ENCODE measurements at places on chromosomes 3 and 15.
A peak's percentile ranks its signal among the peaks of the same experiment; 100 is the strongest.

DNA sequence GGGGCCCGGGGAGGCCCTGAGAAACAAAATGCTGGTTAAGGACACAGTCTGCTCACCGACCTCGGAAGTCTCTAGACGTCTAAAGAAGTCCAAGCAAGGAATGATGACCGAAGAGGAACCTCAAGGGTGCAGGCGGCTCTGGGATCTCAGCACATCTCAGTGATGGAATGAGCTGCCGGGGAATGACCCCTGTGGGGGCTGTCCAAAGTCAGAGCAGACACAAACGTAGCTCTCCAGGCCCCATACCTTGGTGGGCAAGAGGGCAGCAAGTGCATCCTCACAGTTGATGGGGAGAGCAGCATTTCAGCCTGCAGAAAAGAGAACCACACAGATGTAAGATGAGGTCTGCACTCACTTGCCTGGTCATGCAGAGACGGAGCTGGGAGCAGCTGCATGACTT, 129.1 kb downstream of the IGF1R start:
- no peak for DNase-seq

- DNase-seq = no peak
These were observed 355.5 kb downstream of the LRTM1 start for GRCh38 chr3:54572197-54572895.

DNA sequence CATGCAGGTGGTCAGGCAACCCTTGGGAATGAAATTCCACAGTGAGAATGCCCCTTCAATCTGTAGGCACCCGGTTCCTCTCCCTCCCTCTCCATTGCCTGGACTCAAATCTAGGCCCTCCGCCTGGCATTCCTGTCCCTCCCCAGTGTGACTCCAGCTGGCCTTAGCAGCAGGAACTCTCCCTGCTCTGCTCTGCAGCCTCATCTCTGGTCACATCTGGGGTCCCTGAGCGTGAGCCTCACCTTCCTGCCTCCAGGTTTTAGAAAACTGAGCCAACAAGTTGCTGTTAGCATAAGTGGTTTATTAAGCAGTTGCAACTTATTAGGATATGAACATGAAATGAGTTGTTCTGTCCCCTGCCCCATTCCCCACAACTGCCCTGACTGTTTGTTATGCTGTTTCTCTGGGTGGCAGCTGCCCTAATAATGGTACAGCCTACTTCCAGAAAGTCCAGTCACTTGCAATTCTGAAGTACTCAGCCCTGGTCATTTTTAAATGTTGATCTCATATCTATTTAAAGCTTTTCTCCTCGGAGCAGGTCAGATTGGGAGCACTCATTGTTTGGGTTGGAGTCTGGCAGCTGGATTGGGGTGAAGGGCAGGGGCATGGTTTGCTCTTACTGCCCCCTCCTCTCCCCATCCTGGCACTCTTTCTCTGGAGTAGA, 63.0 kb upstream of the ANKRD34C start:
- no peak for DNase-seq

DNA sequence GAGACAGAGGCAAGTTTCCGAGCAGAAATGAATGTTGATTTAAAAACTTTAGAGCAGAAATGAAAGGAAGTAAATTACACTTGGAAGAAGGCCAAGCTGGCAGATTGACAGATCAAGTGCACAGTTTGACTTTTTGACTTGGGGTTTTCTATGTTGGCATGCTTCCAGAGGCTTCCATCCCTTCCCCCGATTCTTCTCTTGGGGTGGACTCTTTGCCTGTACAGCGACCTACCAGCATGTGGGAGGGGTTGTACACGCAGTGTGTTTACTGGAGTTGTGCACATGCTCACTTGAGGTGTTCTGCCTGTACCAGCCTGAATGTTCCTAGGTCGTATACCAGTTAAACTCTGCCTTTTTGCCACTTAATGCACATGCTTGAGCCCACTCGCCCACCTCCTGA, 701.5 kb upstream of the GBE1 start:
- DNase-seq = no peak

GRCh38 chr15:47955021-47955420, 165.8 kb upstream of the SLC24A5 start:
- DNase-seq = no peak

DNA sequence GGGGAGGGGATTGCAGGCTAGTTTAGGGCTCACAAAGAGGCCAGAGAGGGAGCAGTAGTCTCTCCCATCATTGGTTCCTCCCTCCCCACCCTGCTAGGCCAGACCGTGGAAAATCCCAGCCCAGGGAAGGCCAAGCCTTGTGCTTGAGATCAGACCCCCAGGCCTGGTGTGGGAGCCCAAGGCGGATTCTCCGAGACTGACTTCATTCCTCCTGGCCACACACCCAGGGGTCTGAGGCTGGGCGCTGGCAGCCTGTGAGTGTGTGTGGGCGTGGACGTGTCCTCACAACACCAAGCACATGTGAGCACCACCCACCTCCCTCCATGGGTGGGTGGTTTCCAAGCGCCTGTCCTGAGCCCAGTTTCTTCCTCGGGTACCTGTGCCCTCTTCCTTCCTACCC, 4.1 kb downstream of the LOXL1 start:
- DNase-seq = no peak

DNA sequence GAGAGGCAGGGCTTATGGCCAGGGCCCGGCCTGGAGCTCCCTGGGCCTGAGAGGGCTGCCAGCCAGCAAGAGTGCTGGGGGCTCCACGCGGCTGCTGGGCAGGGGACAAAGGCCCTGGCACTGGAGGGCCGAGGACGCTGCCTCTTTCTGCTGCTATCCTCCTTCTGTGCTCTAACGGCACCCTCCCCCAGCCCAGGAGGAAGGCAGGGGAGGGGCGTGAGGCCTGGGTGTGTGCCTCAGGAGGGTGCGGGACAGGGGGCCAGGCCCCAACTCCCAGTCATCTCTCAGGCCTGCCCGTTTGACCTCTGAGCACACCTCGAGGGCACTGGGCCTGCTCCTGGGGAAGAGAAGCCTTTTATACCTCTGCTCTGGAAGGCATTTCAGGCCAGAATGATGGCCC, 115.5 kb downstream of the ADCY5 start:
- DNase-seq = no peak

DNA sequence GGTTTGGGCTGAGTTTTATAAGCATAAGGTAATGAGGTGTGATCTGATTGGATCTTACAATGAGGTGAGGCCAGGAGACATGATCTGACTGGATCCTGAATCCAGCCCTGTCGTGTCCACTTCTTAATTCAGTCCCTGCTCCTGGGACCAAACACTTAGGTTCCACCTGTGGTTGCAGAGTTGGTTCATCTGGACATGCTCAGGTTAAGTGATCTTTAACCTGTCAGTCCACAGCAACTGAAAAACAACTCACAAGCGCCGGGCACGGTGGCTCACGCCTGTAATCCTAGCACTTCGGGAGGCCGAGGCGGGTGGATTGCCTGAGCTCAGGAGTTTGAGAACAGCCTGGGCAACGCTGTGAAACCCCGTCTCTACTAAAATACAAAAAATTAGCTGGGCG, 679.3 kb upstream of the ALCAM start:
- DNase-seq = no peak

DNA sequence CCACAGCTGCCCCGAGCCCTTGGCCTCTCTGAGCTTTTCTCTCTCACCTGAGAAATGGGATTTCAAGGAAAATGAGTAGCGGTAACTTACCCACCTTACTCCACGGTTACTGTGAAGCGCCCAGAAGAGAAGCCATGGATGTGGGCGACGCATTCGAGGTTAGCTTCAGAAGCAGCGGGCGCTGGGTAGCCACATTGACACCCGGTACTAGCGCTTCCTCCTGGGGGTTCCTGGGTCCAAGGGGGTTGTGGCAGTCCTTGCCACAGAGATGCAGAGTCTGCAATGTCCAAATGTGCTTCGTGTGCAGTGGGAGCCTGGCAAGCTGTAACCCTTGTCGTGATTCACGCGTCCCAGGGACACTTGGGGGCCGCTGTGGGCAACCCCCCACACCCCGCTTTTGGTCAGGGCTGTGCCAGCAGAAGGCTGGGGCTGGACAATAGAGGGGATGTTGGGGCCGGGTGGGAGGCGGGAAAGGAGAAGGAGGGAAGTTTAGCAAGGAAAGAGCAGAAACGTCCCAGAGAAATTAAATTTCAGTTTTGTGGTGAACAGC, 41.4 kb upstream of the FURIN start:
- no peak for DNase-seq

DNA sequence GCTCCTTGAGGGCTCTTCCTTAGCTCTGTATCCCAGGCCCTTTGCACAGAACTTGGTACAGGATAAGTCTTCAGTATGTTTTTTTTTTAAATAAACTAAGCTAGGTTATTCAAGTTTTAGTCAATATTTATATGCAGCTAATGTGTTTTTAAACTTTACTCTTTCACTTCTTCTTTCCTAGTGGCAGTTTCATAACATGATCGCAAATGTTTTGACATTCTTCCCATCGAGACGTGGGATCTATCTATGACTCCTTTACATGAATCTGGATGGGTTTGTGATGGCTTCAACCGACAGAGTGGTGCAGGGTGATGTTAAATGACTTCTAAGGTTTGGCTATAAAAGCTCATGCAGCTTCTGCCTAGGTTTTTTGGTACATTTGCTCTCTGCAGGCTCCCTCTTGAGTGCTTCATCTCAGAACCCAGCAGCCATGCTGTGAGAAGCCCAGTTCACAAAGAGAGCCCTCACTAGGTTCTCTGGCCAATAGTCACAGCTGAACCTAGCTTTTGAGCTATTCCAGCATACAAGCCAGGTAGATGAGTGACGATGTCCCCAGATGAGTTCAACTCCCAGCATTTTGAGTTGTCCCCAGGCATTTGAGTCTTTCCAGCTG, 13.5 kb upstream of the MECOM start:
- DNase-seq = no peak

- DNase-seq = no peak
These were observed 458.1 kb downstream of the DIPK2A start for GRCh38 chr3:144429719-144430121.

DNA sequence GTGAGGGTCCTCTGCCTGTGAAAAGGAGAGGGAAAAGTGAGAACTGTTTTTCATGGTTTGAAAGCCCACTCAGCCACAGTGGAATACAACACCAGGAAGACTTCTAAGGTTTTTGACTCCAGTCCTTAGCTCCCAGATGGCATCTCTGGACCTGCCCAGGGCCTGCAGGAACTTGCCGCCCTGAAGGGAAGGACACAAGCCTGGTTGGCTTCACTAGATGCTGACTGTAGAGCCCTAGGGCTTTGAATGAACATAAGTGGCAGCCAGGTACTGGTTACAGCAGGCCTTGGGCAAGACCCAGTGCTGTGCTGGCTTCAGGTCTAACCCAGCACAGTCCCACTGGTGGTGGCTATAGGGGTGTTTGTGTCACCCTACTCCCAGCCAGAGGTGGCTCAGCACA, 21.3 kb upstream of the TMEM266 start:
- DNase-seq = no peak

GRCh38 chr3:48621461-48621869, at the start of gene TMEM89:
Gene TMEM89 (minus strand): TSS chr3:48621769. CDS start chr3:48621756, 13 bp downstream.
- DNase-seq = no peak

DNA sequence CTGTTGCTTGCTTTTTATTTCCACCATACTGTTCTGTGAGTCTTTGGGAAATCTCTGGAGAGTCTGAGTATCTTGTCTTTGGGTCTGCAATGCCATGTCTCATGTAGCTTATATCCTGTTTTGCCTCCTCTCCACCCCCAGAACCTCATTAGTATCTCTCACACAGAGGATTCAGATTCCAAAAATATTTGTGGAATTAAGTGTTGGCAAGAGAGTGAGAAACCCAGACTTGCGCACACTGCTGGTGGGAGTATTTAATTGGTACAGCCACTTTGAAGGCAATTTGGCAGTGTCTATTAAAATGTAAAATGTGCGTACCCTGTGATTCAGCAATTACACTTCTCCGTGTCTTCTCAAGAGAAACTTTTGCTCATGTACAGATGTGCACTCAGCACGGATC, 68.6 kb downstream of the ZNF621 start:
- no peak for DNase-seq

DNA sequence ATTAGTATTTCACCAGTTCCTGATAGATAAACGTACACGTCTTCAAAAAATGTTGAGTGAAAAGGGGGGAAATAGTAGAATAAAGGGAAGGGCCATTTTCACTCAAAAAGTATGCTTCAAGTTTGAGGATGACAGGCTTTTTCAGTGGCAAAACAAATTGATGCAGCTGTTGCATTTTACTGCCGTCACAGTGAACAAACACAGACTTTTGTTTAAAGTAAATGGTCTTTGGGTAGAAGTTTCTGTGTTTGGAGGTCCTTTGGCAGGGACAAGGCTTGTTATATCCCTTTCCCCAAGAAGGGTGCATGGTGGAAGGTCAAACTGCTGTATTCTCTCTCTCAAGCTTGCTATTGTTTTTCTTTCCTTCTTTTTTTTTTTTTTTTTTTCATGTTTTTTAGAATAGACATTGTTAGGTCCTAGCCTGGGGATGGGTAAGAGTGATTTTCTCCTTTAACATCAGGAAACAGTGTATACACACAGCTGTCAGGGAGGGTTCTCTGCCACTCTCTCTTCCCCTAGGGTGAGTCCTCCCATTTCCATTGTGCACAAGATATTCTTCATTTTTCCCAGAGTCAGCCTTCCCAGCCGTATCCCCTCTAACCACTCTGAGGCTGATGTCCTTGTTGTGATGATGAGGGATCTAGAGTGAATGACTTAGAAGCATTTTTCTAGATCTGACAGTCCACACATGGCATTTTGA, 6.6 kb upstream of the SUCNR1 start:
- no peak for DNase-seq

GRCh38 chr3:105368566-105369499, 2.1 kb downstream of the ALCAM start:
- DNase-seq = peak; percentile 29

DNA sequence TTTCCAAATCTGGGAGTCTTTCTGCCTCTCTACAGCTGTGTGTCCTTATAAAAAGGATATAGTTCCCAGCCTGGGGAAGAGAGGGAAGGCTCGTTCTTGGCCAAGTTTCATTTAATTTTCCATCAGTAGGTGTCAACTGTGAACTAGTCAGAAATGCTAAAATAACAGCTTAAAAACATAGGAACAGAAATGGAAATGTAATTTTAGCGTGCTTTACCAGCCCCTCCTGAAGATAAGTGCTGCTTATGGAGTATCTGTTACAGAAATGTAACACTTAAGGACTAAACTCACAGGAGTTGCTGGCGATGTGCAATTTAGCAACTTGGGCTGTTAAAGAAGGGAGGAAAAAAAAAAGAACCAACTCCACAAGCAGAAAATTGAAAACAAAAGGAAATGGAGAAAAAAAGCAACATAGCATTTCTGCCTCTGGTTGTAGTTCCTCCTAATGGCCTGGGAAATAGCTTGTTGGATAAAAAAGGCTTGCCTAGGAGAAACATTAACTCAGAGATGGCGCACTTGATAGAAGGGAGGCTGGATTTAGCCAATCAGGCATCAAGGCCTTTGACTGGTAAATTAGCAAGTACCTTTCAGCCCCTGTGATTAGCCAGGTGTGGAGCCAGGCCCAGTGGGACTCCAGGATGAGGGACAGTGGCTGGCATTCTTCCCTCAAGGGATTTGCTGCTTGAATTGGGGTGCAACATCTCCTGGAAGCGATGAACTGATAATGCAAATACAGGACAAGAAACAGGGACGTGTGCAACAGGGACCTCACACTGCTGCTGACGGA, 84.3 kb downstream of the RPLP1 start:
- no peak for DNase-seq
